AG10803 (cell line): ENCODE measurements at places on chromosomes 13 and 19.

- DNase-seq = peak; percentile 13
Observed at GRCh38 chr19:47661611-47662010, 51.6 kb upstream of the EHD2 start.

DNA sequence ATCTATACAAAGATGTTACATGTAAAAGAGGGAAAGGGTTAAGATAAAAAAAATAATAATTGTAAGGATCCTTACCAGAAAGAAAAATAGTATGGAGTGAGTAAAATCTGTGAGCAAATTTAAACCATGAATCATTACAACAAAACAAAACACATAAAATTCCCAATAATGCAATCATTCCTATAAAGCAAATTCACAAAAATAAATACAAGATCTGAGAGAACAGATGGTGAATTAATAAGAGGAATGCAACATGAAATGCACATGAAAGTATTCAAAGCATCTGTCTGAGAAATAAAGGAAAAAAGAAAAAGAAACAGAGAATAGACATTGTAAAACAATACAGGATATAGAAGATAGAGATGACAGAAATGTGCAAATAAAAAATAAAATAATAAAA, 681.5 kb upstream of the KLHL1 start:
- DNase-seq = no peak

DNA sequence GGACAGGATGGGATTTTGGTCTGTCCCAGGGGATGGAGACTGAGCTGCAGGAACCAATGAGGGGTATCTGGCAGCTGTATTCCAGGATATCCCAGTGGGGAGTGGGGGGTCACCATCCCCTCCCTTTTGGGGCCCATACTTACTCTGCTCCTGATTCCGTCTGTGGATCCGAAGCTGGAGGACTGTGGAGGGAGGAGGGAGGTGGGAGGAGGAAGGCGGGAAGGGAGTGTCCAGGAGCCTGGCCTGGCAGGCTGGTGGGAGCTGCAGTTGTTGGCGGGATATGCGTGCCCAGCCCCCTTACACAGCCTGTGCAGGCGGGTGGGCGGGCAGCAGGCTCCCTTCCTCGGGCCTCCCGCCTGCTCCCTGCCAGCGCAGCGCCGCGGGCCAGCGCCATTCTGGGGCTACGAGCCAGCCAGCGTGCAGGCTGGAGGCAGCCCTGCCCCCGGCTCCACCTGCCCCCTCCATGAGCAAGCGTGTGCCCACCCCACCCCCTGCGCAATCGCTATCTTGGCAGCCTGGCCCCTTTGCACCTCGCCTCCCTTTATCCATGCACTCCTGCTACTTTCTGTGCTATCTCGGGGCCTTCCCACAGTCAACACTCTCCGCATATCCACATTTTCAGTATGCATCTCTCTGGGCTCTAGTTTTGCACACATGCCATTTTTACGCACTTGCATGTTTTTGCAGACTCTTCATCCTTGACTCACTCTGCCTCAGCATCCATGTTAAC, 2.8 kb downstream of the MAMSTR start:
- DNase-seq = peak; percentile 43

- no peak for DNase-seq
Observed at GRCh38 chr19:10294368-10294697, 4.6 kb downstream of the ICAM5 start.
